CD4-positive, alpha-beta T cell (primary cell): ENCODE measurements at places on chromosomes 5 and 9.

DNA sequence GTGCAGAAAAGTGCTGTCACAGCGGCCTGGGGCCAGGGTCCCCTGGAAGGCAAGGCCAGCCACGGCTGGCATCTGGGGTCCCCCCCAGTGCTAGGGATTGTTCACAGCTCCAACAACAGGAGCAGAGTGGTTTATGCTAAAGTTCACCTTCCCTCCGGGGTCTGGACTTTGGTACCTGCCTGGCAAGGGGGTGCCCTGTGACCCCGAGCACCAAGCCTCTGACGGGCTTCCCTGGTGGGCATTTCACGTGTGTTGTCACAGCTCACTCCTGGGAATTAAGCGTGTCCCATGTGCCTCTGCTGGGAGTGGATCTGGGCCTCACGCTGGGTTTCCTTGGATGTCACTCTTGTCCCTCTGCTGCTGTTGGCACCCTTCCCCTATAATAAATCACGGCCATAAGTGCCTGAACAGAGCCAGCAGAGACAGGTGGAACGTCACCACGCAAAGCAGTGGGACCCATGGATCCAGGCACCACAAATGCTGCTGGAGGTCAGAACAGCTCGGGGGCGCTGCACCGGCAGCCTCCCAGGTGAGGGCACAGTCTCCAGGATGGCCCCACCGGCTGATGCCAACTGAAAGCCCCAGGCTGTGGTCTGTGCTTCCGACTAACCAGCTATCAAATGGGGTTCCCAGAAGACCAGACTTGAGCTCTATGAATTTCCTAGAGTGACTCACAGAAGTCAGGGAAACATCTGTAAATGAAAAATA lies 17.8 kb upstream of the ZDHHC11 start:
- no peak for DNase-seq

GRCh38 chr5:109161914-109162683 lies 247.7 kb downstream of the PJA2 start:
- DNase-seq: no peak

- no peak for DNase-seq
These were observed 644.3 kb downstream of the ACTL7B start for GRCh38 chr9:108211411-108211955.

GRCh38 chr9:109198736-109199382 lies 31.8 kb upstream of the FRRS1L start:
- DNase-seq: no peak

DNA sequence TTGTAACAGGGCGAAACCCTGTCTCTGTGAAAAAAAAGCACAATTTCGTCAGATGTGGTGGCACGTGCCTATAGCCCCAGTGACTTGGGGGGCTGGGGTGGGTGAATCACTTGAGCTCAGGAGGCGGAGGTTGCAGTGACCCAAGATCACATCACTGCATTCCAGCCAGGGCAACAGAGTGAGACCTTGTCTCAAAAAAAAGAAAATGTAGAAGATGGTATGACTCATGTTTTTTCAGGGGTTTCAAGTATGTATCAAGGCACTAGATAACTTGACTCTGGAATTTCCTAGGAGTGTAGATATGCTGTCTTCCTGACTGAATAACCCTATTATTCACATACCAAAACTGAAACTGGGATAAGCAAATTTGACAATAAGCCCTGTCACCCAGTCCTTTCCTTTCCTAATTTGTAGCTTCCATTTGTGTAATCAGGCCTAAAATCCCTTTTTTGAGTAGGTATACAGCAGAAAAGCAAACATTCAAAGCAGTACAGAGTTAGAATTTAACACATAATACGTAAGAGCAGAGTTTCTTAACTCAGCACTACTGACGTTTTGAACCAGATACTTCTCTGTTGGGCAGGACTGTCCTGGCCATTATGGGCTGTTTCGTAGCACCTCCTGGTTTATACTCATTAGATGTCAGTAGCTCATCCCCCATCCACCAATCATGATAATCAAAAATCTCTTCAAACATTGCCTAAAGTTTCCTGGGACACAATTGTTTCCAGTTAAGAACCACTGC lies 17.3 kb upstream of the ANKRD18B start:
- DNase-seq: no peak

- no peak for DNase-seq
These were observed 272.0 kb downstream of the PDE4D start for GRCh38 chr5:59621477-59621876.

- no peak for DNase-seq
These were observed 1244.1 kb upstream of the ACO1 start for GRCh38 chr9:31140316-31140715.

DNA sequence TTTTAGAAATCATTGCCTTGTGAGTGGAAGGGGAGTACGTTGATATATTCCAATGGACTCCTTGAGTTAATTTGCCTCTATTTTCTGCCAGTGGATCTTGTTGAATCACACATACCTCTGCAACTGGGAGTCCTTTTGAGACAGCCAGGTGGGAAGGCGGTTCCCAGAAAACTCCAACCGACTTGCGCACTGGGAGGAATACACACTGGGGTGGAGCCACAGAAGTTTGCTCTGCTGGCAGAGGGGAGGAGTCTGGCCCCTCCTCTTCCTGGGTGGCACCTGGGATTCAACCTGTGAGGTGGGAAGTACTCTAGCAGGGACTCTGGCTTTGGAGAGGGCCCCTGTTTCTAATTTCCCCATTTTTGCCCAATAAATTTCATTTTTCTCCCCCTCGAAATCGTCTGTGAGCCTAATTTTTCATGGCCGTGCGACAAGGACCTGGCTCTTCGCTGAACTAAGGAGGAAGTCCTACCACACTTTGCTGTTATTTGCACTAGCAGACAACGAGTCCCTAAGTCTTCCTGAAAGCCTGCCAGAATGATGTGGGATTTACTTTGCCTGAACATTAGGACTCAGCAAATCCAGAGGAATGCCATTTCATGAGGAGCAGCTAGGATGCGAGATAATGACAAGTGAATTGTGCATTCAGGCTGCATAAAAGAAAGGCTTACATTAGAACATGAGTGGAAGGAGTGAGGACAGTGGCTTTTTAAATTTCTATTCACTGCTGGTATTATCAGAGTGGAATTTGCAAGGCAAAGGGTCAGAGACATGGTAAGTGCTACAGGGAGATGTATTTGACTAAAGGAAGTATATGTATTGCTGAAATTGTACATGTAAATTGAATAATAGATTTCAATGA lies 67.2 kb downstream of the PRLR start:
- DNase-seq: no peak

GRCh38 chr5:126253406-126253805 lies 169.8 kb upstream of the GRAMD2B start:
- no peak for DNase-seq

DNA sequence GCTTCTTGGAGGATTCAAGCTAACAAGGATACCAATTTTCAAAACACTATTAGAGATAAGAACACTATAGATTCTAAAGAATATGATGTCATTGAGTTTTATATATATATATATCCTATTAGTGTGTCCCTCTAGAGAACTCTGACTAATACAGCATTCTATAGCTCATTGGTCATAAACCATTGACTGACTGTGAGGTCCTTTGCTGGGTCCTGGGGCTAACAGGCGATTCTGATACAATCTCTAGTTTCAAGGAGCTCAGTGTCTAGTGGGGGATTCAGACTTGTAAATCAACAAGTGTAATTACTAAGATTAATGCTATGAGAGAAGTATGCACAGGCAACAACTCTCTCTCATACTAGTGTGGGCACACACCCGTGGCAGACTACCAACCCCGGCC lies 234.5 kb downstream of the DENND1A start:
- no peak for DNase-seq

- DNase-seq: no peak
These were observed 10.0 kb downstream of the FAM13B start for GRCh38 chr5:138022912-138023311.

- DNase-seq: no peak
These were observed 602.6 kb upstream of the ADAMTS16 start for GRCh38 chr5:4537489-4537888.

DNA sequence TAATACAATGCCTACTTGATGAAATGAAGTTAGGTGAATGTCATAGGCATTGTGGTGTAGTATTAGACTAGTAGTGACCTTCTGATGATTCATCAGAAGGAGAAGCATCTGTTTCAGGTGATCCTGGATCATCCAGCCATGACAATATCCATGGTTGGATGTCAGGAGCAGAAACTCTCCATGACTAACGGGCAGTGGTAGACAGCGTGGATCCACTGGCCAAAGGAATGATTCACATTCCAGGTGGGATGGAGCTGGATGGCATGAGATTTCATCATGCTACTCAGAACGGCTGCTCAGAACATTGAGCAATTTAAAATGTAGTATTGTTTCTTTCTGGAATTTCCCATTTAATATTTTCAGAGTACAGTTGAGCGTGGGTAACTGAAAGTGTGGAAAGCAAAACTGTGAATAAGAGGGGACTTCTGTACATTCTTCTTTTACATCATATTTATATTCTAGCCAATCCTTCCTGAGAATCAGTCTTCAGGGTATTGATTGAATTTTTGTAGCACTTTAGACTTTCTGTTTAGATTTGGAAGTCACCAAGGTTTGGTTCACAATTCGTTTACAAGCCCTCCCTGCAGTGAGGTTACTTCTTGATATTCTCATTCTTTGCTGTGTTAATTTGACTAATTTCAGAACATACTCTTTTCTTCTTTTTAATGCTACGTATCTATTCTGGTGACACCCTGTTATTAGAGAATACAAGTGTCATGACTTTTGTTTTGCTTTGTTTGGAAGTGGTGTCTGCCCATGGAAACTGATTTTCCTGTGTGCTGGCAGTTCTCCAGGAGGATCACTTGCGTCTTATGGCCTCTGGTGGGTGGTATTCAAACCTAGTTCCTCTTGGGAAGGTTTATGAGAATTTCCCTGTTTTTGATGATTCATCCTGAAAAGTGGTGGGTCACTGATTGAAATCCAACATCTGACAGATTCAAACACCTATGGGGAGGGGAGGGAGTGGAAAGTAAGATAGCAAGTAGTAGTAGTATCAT lies 12.2 kb upstream of the CLINT1 start:
- DNase-seq: no peak

DNA sequence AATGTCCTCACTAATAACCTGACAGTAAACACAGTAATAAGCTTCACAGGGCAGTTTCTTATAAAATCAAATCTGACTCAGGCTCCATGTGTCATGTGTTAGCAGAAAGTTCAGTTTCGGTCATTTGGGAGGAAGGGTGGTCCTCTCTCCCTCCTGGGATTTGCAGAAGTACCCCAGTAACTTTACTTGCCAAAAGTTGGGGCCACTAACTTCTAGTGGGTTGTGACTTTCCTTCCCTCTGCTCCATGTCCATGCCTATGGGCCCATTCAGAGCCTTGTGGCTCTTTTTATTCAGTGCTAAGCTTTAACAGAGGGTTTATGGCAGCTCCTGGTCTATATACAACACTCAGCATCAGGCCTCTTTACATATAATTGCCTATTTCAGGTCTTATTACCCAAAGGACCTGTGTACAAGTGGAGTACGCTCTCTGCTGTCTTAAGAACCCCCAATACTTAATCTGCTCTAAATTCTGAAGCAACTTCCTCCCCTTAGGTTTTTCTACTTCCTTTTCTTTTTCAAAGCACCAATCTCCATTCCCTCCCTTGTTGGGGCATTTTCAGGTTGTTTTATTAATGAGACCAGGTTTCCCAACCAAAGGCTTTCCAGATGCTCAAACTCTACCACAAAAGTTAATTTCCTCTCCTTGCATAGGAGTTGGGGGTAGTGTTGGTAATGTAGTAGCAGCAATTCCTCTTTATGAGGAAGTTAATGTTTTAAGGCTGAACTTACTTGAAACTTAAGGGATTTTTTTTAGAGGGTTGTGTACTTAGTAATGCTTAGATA lies 107.7 kb downstream of the CCDC192 start:
- no peak for DNase-seq

- DNase-seq: no peak
These were observed 147.6 kb downstream of the EFNA5 start for GRCh38 chr5:107523029-107523680.

- no peak for DNase-seq
These were observed 10.4 kb downstream of the TAF11L12 start for GRCh38 chr5:17620627-17621026.

GRCh38 chr5:97192580-97193354 lies 9.7 kb upstream of the RIOK2 start:
- DNase-seq: no peak

DNA sequence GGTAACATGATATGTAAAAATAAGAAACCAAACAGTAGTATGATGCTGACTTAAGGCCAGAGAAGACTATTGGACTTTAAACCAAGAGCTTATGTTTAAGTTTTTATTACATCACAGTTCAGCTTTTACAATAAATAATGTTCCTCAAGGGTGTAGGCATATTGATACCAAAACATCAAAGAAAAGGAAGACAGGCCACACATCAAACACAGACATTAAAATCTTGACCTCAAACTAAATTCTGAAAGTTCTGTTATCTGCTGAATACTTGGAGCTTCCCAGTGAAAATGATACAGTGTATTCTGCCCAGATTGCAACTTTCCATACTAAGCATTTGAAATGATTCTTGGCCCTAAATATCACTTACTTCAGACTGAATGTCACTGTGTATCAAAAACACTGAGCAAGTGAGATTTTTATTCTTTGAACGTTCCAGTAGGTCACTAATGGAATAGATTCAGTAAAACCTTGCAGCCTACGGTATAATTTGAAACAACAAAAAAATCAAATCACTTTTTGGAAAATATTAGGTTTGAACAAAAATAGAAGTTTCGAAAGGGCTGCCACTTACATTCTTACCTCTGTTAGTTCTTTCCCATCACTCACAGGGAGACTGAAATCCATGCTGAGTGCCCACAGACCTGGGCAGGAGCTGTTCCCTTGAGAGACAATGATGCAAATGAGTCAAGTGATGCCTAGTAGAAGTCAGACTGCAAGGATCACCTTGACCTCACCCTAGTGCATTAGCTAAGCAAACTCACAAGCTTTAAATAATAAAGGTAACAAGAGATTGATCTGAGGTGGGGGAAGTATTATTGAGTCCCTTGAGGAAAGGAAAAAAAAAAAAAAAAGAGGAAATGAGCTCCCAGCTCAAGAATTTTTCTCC lies 2.5 kb downstream of the LPAR1 start:
- no peak for DNase-seq

DNA sequence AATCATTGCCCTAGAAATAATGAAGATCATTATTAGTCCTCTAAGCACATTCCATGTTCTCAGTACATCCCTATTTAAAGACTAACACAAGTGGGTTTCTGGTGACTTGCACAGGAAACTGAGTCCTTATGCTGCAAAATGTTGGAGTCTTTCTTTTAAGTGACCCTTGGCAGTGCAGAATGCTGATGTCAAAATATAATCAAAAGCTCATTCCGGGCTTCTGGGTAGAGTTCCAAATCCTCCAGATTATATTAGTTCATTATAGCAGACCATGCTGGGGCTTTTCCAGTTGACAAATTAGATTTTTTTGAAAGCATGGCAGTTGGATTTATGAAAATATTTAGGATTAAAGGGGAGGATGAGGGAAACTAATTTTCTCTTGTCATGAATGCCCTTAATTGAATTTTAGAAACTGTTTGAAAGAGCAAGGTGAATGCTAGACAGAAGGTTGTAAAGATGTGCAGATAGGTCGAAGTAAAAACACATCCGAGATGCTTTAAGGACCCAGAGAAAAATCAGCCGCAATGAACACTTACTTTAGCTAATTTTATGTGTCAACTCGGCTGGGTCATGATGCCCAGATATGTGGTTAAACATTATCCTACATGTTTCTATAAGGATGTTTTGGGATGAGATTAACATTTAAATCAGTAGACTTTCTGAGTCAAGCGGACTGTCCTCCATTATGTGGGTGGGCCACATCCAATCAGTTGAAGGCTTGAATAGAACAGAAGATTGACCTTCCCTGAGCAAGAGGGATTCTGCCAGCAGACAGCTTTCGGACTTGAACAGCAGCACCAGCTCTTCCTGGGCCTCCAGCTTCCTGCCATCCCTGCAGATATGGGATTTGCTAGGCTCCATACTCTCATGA lies 88.7 kb downstream of the DAP start:
- no peak for DNase-seq

- DNase-seq: no peak
These were observed 257.5 kb downstream of the CD180 start for GRCh38 chr5:66939094-66939493.
